ENCODE measurements at places on chromosomes 4 and X.

DNA sequence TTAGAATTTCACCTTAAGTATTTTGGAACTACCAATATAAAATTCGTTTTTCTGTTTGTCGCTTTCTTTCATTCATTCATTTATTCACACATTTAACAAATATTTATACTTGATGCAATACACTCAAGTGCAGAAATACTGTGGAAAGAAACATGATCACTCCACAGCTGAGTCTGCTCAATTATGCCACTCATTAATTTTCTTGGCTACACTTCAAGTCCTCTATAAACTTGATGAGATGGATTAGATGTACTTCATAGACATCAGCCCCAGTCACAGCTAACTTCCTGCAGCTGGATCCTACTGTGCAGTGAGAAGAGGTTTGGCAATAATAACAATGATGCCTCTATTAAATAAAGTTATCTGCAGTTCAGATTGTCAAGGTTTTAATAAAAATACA, 208.1 kb downstream of the PDGFC start:
- no peak for DNase-seq

- DNase-seq: no peak
Measured at GRCh38 chr4:94561249-94562024, 109.7 kb downstream of the PDLIM5 start.

- DNase-seq: no peak
Measured at GRCh38 chrX:104567506-104567905, 1.5 kb downstream of the IL1RAPL2 start.

DNA sequence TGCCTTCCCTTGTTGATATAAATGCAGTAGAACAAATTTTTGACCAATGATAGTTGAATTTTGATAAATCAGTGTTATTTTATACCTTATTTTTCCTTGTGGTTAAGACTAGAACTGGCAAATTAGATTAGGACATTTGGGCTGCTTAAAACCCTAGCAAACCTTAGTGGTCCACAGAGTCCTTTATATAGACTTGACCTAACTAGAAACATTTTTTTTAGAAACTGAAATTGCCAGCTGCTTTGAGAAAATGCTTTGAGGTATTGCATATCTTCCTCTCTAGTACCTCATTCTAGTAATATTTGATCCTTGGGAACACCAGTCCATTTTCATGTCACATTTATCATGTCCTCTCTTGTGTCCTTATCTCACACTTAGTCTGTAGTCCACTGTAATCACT, 580.3 kb downstream of the FSTL5 start:
- DNase-seq: no peak

DNA sequence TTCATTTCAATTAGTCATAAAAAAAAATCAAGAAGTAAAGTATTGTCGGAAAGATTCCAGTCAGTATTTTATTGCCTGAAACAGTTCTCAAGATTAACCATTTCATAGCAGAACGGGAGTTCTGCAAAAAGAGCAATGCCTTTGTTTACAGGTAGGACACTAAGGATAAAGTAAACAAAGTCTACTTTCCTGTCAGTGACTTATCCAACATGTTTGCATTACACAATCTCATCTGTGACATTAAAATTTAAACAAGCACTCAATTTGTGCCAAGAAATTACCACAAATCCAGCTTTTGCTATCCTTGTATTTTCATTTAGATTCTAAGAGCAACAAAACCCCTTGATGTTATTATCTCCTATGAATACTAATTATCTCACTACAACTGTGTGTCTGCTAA, 306.5 kb upstream of the LDB2 start:
- DNase-seq: no peak

DNA sequence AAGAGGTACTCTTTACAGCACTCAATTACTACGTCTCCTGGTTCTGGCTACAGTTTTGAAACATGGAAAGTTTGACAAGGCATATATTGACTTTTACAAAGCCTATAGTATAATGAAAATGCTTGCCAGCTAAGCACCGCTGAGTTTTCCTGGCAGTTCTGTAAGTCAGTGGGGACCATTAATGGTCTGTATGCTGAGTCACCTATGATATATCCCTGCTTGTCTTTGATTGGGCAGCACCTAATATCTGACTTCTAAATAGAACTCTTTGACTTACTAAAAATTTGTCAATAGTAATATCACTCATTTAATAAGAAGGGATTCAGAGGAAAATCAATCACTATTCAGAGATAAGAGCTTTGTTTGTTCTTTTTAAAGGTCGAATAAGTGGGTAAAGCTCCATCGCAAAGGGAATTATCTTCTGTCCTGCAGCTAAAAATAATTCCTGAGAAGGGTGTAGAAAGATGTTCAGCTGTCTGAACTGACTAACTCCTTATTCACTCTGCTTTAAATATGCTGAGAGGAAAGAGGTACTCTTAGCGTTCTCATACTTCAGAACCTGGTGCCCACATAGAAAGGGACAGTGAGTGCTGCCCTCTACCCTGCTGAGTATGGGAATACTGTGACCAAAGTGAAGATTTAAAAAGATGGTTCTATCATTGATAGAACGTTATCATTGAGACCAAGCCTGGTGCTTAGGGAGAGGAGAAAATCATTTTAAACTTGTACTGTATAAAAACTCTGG, 959 bp downstream of the SMPX start:
- DNase-seq: no peak

- no peak for DNase-seq
Measured at GRCh38 chr4:154208424-154208823, 283.2 kb downstream of the DCHS2 start.

All from foreskin keratinocyte (primary cell).